Left lobe of liver (tissue), 2 donors: ENCODE measurements at places on chromosomes 1 and 21. TPM values are rescaled to one million over a fixed set of nuclear protein-coding genes. Genes with fewer than 3 reads are reported as not detected.

ZBTB8B gene
- total RNA-seq: not detected

NBPF10 gene
- total RNA-seq: 1.4 TPM

FALEC gene
- total RNA-seq: 0.35 TPM

AUNIP gene
- total RNA-seq: not detected

S100A9 gene
- 36.3 TPM for total RNA-seq

ADGRL2 gene
- total RNA-seq: 36.5 TPM

HTR6 gene
- total RNA-seq: not detected

PTGER3 gene
- total RNA-seq: 0.05 TPM

TDRD10 gene
- total RNA-seq: 2.2 TPM

CCDC190 gene
- total RNA-seq: not detected

PRDM2 gene
- total RNA-seq: 11.7 TPM

ZSWIM5 gene
- 0.33 TPM for total RNA-seq

FRRS1 gene
- total RNA-seq: 31.8 TPM

ICOSLG gene
- 3.8 TPM for total RNA-seq

NECTIN4 gene
- not detected for total RNA-seq

TMEM82 gene
- total RNA-seq: 33.0 TPM

ANKRD34A gene
- total RNA-seq: 0.65 TPM

LIN28A gene
- 1.1 TPM for total RNA-seq

FMOD gene
- 1.7 TPM for total RNA-seq

OR6N1 gene
- not detected for total RNA-seq

MTF1 gene
- 6.6 TPM for total RNA-seq

NASP gene
- total RNA-seq: 28.2 TPM

DTL gene
- total RNA-seq: 0.10 TPM

AHDC1 gene
- total RNA-seq: 20.0 TPM

IFI44L gene
- 0.63 TPM for total RNA-seq

KRTAP7-1 gene
- not detected for total RNA-seq

ITPKB gene
- 3.1 TPM for total RNA-seq

PDC gene
- not detected for total RNA-seq

FGR gene
- total RNA-seq: 3.0 TPM

CYP4B1 gene
- total RNA-seq: 0.33 TPM

CR1L gene
- 0.43 TPM for total RNA-seq

NUDT4B gene
- 0.33 TPM for total RNA-seq

SLFNL1 gene
- not detected for total RNA-seq

GJA4 gene
- total RNA-seq: 12.5 TPM

LCE1F gene
- total RNA-seq: not detected

LRRN2 gene
- 0.15 TPM for total RNA-seq

SYTL1 gene
- 0.81 TPM for total RNA-seq

TNFRSF18 gene
- total RNA-seq: not detected

MANEAL gene
- 4.3 TPM for total RNA-seq

TTF2 gene
- total RNA-seq: 2.9 TPM

SLAMF9 gene
- total RNA-seq: 0.83 TPM

CYYR1 gene
- total RNA-seq: 3.6 TPM

MFAP2 gene
- 0.45 TPM for total RNA-seq

LRRC7 gene
- 0.33 TPM for total RNA-seq

PAQR6 gene
- total RNA-seq: 3.3 TPM

FCRL2 gene
- total RNA-seq: not detected

MCL1 gene
- total RNA-seq: 103 TPM

CD244 gene
- total RNA-seq: 0.91 TPM
